Stimulated activated CD8-positive, alpha-beta memory T cell treated with anti-CD3 and anti-CD28 coated beads, Interleukin-15, amount 100 ng/mL, for 48 hours (primary cell): ENCODE measurements at places on chromosomes 3 and 15.

DNA sequence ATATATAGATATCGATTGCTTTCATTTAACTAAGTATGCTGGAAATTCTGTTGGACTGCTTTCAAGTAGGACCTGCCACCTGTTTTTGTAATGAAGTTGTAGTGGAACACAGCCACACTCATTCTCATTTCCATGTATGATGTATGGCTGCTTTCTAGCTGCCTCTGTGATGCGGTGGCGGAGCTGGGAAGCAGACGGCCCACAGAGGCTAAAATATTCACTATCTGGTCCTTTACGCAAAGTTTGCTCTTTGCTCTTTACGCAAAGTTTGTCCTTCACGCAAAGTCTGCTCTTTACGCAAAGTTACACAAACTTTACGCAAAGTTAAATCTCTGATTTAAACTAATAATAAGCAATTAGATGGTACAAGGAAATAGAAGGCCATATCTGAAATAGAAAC is 91.5 kb downstream of the DLG1 start:
- DNase-seq: no peak

- DNase-seq: peak; percentile 25
Measured at GRCh38 chr3:60086811-60087210, 1037.0 kb upstream of the CFAP20DC start.

DNA sequence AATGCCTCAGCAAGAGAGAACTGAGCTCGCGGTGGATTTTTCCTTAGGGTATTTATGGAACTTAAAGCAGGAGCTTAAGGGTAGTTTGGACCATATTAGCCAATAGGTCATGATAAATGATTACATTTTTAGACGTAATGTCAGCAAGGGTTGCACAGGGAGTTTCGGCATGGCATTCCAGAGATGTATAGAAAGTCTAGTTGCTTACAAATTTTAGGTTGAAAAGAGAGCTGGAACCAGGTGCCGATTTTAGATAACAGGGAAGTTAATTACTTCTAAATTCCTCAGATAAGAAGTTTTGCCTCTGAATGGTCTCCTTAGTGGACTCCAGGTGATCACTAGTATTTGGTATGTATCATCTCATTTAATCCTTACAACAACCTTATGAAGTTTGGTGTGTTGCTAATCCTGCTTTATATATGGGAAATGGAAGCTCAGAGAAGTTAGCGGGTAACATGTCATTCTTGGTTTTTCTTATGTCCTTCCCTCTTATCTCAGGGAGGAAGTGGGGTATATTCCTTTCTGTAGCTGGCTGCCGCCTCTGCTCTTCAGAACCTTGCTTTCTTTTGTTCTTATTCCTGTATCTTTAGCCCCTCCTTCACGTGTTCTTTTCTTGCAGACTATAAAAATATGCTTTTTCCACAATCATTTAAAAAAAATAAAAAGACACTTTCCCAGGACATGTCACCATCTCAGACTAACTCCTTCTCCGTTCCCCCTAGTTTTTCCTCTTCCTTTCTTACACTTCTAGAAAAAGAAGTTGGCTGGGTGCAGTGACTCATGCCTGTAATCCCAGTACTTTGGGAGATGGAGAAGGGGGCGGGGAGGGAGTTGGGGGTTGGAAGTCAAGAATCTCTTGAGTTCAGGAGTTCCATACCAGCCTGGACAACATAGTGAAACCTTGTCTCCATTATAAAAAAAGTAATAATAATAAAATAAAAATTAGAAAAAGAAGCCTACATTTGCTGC is 25.7 kb downstream of the IQGAP1 start:
- no peak for DNase-seq

- DNase-seq: no peak
Measured at GRCh38 chr15:101573951-101574350, 78.2 kb downstream of the TM2D3 start.

- no peak for DNase-seq
Measured at GRCh38 chr3:30586806-30587486, 19.5 kb upstream of the TGFBR2 start.

DNA sequence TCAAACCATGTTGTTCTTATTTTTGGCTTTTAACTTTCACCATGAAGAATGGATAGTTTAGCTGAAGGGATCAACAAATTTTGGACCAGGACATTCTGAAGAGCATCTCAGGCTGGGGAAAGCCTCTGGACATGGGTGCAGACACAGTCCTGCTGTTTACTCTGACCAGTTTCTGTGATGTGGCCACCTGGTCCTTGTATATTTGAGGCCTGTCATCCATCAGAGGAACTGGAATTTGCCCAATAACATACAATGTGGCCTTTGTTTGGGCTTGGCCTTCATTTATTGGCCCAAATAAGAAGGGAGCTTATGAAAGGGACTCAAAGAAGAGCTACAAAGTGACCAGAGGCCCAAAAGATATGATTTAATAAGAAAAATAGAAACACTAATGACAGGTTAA is 127.9 kb downstream of the MYRIP start:
- no peak for DNase-seq
